ENCODE measurements at places on chromosomes 6 and 20.
A peak's percentile ranks its signal among the peaks of the same experiment; 100 is the strongest.

DNA sequence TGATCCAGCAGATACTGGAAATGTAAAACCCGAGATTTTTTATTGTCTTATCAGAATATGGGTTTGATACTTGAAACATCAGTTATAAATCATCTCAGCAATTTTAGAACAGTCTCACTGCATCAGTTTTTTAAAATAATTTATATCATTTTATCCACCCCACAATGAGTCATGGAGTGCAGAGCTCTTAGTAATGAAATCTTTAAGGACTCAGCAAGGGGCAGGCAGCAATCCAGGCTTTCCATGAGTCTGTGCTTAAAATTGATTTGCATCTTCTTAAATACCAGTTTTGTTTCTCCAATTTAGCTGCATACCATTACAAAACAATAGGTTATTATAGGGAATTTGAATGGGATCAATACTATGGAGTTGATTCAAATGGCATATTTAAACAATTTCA is 832.3 kb downstream of the C6orf118 start:
- DNase-seq = no peak

DNA sequence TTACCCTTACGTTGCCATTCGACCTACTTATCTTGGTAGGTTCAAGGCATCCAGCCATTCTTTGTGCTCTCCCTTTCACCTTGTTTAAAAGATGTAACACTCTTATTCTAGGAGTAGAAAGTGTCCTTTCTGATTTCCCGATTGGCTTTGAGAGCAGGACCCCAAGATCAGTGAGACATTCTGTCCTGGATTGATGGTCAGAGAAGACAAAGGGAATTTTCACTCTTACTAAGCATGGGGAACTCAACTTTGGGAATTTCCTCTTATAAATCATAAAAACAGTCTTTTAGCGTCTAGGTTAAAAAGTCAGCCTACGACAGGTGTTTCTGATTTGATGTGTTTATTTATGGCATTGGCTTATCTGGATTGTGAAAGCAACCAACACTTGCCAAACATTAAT is 2.8 kb upstream of the AARS2 start:
- no peak for DNase-seq

DNA sequence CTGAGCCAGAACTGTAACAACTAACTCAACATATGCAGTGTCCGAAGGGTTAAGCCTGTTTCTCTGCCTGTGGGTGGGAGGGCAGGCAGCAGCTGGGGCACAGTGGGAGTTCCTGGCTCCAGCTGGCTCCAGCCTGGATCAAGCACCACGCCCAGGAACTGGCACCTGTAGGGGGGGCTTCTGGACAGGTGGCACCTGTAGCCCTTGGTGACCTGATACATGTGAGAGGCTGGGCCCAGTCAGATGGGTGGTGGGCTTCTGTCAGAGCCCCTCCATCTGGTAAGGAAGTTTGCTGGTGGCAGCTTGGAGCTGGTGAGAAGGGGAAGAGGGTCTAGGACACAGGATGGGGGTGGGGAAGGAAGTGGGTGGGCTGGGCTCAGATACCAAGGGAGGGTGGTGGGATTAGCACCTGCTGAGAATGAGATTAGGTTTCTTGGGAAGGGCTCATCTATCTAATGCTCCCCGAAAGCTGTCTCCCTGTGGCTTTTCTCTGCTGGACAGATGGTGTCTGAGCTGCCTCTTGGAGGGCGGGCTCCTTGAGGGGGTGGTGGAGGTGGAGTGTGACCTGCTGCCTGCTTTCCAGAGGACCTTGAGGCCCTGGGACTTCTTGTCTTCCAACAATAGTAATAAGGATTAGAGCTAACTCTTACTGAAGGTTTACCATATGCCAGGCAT is 28.5 kb downstream of the BCL2L1 start:
- no peak for DNase-seq

DNA sequence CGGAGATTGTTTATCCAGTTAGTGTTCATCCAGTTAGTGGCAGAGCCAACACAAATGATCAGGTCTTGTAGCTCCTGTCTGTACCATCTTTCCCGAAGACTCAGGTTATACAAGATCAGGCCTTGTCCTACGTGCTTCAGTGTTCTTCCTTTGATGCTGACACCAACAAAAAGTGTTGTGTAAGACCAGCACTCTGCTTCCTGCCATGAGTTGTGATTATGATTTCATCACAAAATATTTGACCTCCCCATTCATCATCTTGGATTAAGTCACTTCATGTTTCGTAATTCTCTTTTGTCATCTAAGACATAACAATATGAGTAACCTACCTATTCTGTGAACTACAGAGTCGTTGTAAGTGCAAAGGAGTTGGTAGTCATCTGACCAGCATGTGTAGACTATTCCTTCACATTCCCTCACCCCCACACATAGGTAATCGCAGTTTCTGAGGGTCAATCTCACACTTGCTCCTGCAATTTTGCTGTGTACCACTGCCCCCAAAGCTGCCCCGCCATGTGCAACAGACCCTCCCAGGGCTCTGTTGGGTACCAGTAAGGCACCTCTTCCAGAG is 135.6 kb upstream of the SLC22A23 start:
- peak; percentile 14 for DNase-seq

DNA sequence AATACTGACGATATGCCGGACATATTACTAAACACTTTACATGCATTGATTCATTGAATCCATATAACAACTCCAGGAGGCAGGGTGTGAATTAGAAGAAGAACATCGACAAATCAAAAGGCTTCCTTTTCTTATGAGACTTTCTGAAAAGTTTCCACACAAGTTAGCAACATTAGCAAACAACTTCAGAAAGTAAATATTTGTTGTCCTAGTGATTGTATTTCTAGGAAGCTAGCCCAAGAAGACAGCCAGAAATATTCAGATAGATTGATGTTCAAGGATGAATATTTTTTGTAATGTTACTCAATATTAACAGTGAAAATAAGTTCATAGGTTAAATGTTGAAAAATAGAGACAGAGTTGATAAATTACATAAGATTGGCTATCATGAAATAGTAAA is 120.6 kb downstream of the GFRAL start:
- DNase-seq = no peak

DNA sequence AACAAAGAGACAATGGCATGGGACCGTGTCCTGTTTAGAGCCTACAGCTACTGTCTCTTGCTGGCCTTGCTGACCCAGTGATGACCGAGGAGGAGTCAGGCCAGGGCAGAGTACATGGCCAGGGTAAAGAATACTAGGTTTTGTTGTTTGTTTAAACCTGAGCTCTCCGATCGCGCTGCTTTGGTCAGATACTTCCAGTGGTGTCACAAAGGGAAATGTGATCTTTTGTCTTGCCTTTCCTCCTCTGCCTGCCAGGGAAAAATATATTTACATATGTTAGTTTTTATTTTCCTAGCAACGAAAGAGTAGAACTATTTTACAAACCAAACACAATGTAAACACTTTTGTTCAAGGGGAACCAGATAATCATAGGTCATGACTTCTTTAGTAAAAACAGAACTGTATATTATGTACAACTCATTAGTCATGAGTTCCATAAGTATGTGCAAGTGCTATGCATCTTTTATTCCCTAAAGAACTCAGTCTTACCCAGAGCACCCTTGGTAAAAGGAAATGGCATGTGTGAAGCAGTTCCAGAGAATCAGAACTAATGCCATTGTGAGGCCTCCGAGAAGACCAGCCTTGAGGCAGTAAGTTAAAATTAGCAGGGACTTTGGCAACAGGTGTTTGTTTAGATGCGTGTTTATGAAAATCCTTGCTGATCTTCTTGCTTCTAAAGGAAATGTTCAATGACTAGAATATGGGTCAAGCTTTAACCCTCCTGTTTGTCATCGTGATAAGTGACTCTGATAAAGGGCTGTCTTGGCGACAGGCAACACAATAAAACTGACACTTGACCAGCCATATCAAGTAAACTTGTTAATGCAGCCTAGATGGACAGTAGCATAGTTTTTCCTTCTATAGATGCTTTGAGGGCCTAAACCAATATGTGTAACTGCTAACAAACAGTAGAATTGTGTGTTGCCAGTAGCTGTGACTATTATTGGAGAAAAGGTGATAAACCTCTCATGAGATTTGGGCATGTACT is 204.6 kb downstream of the NKAIN2 start:
- no peak for DNase-seq

GRCh38 chr20:38196592-38196991 is 31.5 kb upstream of the TGM2 start:
- DNase-seq = peak; percentile 82

DNA sequence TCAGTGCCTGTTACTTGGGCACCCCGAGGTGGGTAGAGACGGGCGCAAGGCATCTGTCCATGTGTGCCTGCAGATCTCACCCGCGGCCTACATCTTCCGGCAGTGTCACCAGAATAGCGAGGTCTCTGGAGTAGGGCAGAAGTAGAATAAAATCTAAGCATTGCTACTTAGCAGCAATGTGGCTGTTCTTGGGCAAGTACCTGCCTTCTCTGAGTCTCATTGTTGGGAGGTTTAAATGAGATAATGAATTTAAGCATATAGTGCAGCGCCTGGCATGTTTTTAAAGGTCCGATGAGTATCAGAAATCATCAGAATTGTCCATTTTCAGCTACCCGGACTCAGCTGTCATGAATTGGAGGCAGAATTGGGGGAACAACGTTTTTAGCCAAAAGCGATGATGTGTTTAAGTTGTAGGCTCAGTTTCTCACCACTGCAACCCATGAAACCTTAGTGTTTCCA is 800 bp downstream of the ABCC10 start:
- DNase-seq = no peak

DNA sequence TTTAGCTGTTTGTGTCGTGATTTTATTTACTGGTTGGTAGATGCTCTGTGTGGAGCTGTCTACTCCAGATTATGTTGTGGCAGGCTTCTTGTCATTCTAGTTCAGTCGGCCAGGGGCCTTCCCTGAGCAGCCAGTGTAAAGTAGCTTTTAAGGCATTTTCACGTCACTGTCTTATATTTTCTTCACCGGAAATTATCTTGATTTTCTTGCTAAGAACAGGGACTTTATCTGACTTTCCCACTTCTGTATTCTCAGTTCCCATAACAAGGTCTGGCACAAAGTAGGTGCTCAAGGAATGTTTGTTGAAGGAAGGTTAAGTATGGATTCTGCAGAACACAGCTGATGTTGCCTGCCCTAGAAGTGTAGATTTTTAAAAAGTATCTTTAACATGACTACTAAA is 868 bp downstream of the LTV1 start:
- no peak for DNase-seq

DNA sequence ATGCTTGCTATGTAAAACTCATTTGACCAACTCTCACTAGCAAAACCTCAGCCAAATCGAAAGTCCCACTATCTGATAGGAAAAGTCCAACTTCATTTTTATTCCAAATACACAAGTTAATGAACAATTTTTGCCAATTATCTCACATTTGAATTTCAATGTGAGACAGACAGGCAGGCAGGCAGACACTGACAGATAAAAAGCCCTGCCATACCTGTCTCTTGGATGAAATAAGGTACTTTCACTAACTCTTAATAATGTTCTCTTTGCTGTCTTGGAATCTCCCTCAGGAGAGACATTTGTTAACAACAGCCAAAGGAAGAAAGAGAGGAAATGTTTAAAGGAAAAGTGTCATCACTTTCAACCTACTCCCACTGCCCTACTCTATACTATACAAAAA is 82.0 kb downstream of the RNGTT start:
- no peak for DNase-seq

DNA sequence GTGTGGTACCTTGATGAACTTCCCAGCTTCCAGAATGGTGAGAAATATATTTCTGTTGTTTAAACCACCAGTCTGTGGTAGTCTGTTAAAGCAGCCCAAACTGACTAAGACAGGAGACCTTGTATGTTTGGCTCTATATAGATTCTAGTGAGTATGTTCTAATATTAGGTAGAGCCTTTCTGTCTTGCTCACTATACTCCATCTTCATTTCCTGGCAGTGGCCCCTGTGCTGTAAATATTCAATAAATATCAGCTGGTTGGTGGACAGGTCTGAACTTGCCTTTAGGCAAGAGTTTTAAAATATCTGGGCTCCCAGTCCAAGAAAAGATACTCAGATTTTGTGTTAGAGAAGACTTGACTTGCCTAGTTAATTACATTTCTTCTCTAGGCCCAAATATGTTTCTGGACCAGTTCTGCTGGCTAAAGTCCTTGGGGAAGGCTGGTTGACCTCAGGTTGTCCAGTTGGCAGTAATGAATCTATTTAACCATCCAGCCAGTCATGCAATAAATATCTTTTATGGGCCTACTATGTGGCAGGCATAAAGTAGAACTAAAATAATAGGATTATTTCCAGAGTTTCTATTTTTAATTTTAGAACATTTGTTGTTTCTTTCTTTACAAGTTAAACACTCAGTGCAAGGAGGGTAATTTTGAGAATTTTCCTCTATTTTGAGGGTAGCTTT is 22.3 kb downstream of the PPP1R14C start:
- DNase-seq = no peak

DNA sequence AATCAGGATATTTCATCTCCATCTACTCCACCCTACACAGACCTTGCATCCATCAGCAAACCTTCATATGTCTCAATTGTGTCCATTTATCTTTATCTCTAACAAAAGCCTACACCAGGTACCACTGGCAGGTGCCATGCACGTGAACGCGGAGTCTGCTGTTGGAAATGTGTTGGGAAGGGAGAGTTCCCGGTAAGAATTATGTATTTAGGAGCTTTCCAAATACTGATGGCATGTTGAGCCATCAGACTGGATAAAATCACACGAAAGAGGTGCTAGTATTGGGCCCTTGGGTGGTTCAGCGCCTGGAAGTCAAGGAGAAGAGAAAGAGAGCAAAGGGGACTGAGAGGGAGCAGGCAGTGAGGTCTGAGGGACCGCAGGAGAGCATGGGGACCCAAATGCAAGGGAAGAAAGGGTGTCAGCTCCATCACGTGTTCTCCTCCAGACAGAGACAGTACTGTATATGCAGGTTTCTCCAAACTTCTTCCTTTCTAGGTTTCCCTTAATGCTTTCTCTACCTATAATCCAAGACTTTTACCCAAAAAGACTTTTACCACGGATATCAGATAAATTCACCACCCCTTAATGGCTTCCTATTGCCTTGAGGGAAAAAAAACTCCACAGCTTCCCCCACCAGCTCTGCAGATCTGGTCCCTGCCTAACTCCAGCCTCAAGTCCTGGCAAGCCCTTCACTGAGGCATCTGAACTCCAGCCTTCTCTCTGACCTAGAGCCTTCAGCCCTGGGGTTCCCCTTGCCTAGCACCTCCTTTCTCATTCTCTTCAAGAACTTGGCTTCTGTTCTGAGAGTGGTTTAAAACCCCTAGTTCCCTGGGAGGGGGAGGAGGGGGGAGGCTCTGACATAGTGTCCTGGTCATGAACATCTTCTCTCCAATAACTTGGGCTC is 4.8 kb upstream of the ZNF217 start:
- no peak for DNase-seq

GRCh38 chr6:22334778-22335177 is 37.9 kb upstream of the PRL start:
- DNase-seq = no peak

DNA sequence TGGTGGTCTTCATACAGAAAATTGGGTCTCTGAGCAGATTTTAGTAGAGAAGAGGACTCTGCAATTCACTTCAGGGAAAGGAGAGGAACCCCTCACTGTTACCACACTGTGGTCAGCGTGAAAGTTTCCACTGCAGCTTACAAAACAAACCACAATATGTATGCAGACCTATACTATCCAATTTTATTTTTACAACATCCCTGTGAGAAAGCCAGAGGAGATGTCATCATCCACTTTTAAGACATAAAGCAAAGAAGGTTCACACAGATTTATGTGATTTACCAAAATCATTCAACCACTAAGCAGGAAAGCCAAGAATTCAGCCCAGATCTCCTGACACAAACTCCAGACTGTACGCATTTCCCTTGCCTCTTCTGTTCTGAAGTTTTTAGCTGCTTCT is 442.4 kb downstream of the FRK start:
- DNase-seq = no peak

GRCh38 chr6:47016909-47017308 is 25.2 kb downstream of the ADGRF1 start:
- no peak for DNase-seq

GRCh38 chr20:17849901-17850683 is 118.5 kb downstream of the SNX5 start:
- DNase-seq = no peak
